ENCODE measurements at places on chromosomes 11 and 22. TPM values are rescaled to one million over a fixed set of nuclear protein-coding genes. Genes with fewer than 3 reads are reported as not detected.

BET1L gene
- total RNA-seq, result 16.2 TPM

HTR3B gene
- total RNA-seq, result not detected

OR2AG1 gene
- not detected for total RNA-seq

GRCh38 chr11:125228993-125229392, 64.4 kb downstream of the PKNOX2 start:
- peaks cover 13% of the 10 kb centered on the region for H3K4me1 ChIP-seq
- no peaks in the 10 kb centered on the region for H3K36me3 ChIP-seq
- no peak for DNase-seq
- H3K27me3 ChIP-seq, result no peaks in the 10 kb centered on the region
- H3K27ac ChIP-seq, result no peak overlapping the region

GRCh38 chr11:119147604-119148333, 1.1 kb upstream of the ABCG4 start:
- no peaks in the 10 kb centered on the region for H3K27me3 ChIP-seq
- H3K27ac ChIP-seq, result no peak overlapping the region
- H3K36me3 ChIP-seq, result no peaks in the 10 kb centered on the region
- H3K4me3 ChIP-seq, result no peak overlapping the region

DNA sequence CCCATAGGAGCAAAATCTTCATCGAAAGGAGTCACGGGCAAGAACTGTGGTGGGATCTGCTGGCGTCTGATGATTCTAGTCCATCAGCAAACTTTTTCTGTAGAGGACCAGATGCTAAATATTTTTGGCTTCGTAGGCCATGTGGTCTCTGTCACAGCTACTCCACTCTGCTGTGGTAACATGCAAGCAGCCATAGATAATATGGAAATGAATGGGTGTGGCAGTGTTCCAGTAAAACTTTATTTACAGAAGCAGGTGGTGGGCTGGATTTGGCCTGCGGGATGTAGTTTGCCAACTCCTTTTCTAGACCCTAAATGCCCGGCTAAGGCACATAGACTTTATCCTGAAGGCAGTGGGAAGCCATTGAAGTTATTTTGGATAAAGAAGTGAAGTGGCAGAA, 32.9 kb downstream of the BMAL1 start:
- H3K27ac ChIP-seq, result no peak overlapping the region

DNA sequence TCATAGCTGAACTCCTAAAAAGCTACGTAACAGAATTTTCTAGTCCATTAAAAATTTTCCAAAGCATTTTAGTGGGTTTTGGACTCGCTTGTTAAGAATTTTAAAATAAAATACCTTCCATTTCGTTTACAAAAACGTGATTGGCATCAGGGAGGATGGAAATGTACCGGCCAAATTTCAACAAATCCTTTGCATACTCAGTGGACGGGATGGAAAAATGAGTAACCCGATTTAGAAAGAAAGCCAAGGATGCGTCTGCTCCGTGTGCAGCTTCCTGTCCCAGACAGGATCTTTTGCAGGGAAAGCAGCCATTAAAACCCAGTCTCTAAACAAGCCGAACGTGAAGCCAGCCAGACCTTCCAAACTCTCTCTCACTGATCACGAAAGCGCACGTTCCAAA, 15.6 kb downstream of the TMEM184B start:
- peak overlapping the region; percentile 87 for H3K27ac ChIP-seq
- peaks cover 68% of the 10 kb centered on the region for H3K4me1 ChIP-seq
- no peaks in the 10 kb centered on the region for H3K27me3 ChIP-seq

DNA sequence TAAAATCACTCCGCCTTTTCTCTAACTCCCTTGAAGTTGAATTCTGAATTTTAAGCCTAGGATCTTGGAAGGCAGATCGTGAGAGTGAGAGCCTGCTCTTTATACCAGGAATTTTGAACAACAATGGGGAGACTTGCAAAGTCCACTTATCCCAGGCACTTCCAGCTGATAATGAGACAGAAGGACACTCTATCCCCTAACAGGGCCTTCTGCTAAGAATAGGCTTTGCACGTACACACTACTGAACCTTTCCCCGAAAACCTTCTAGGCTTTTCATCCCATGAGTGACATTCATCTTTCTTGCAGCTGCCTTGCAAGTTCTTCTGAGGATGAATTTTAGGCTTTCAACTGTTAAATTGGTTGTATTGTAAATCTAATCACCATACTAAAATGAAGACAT, 44.0 kb upstream of the WT1 start:
- H3K36me3 ChIP-seq, result no peaks in the 10 kb centered on the region
- no peak overlapping the region for H3K27ac ChIP-seq
- H3K4me3 ChIP-seq, result no peak overlapping the region
- no peak for DNase-seq
- H3K4me1 ChIP-seq, result peaks cover 3% of the 10 kb centered on the region

- no peaks in the 10 kb centered on the region for H3K36me3 ChIP-seq
- H3K27ac ChIP-seq, result peak overlapping the region; percentile 65
- no peak overlapping the region for H3K4me3 ChIP-seq
- H3K27me3 ChIP-seq, result no peaks in the 10 kb centered on the region
- H3K4me1 ChIP-seq, result peaks cover 68% of the 10 kb centered on the region
These were observed 48.5 kb upstream of the HSPA8 start for GRCh38 chr11:123110397-123110796.
